ENCODE measurements at places on chromosomes 2 and 18.

- no peak for DNase-seq
Observed at GRCh38 chr2:232292395-232293154, 86.0 kb upstream of the ALPP start.

GRCh38 chr2:27489118-27489497, 435 bp downstream of the IFT172 start:
- no peak for DNase-seq

DNA sequence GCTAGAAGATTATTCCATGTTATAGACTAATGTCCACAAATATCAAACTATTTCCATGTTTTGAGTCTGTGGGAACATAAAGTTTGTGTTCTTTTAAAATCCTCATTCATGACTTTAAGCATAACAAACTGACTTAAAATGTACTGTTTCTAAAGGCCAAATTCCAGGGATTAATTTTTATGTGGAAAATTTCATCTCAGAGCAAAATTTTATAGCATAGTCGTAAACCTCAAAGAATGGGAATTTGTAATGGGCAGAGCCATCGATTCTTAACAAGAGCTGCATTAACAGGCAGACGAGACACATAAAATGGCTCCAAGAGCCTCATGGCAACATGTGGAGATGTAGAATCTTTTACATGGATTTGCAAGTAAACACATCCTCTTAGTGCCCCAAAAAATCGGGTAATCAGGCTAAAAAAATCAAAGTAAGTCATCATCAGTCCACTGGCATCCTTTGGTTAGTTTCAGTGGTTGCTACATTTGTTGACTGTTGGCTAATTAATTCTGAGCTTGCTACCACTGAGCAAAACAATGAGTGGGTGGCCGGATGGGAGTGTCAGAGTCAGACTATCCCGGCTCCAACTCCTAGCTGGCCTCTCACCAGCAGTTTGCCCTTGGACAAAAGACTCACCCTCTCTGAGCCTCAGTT, 119.6 kb downstream of the FAM210A start:
- no peak for DNase-seq

GRCh38 chr2:237913193-237913917, 53.5 kb upstream of the UBE2F start:
- no peak for DNase-seq

GRCh38 chr2:174343623-174344455, 9.1 kb downstream of the SP9 start:
- DNase-seq: no peak

Data from activated CD8-positive, alpha-beta memory T cell treated with anti-CD3 and anti-CD28 coated beads for 1 hour (primary cell).